ENCODE measurements at places on chromosomes 16 and 17. TPM values are rescaled to one million over a fixed set of nuclear protein-coding genes. Genes with fewer than 3 reads are reported as not detected.

GRCh38 chr16:18945233-18945632, 19.0 kb upstream of the SMG1 start:
- DNase-seq, result no peak

Gene TEKT5
- not detected for total RNA-seq

DNA sequence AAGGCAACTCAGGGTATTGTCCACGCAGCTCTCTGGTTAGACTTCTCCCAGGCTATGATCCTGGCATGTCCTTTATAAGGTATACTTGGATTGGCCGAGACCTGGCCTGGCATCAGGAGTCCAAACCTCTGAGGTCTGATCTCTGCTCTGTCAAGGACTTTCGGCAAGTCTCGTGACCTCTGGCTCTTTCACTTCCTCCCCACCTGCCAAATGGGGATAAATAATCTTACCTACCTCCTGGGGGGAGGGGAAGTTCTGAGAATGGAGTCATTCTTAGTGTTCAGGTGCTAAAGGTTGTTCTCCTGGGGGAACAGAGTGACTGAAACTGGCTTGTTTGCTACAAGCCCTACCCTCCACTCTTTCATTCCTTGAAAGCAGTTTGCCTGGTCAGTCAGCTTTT, 7.6 kb downstream of the ATXN1L start:
- DNase-seq, result no peak

GRCh38 chr17:71530248-71530647, 590.6 kb upstream of the SOX9 start:
- no peak for DNase-seq

Gene HGS
- 144 TPM for total RNA-seq

- no peak for DNase-seq
These were observed 10.8 kb downstream of the TBKBP1 start for GRCh38 chr17:47704736-47705135.

Measured in activated T-helper 1 cell treated with anti-CD3 and anti-CD28 coated beads, Interleukin-12 subunit alpha, Interleukin-12 subunit beta, Interleukin-2, Interleukin-4 antibody, amounts not matched to agents 30 ng/mL and 10 ng/mL and 1 ng/mL, durations not matched to agents 14 hours and 24 hours and 36 hours (primary cell).